ENCODE measurements at places on chromosomes 16 and 17. TPM values are rescaled to one million over a fixed set of nuclear protein-coding genes. Genes with fewer than 3 reads are reported as not detected.

The PRSS22 gene
- total RNA-seq = not detected

DNA sequence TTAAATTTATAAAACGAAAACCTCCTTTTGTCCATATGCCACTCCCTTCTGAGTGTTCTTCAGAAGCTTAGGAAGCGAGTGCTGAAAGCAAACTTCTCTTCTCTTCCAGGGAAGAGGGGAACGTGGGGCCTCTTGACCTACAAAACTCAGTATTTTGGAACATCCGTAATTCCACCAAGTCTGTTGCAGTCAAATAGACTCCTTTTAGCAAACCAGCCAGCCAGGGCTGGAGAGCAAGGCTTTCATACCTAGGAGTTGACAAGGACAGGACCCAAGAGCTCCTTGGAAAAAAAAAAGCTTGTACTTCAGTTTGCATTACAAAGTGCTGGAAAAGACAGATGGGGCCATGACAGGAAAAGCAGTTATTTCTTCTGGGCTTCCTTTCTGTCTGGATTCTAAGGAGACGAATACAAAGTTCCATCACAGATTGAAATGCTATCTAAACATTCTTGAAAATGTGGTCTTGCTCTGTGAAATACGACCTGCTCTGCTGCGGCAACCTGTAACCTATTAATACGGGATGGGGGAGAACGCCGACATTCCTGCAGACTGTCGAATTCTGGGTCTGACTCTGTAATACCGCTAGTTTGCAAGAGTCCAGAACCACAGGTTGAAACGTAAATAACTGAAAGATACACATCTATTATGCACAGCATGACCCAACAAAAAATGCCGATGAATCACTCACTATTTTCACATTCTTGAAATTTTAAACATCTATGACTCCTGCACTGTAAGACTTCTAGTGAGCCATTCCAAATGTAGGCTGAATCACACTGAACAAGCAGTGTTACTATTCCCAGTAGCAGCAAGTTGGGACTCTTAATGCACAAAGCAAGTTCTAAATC lies 20.6 kb downstream of the VPS53 start:
- no peak overlapping the region for H3K27ac ChIP-seq
- H3K4me1 ChIP-seq = no peaks in the 10 kb centered on the region
- DNase-seq = no peak
- no peaks in the 10 kb centered on the region for H3K27me3 ChIP-seq
- peaks cover 15% of the 10 kb centered on the region for H3K36me3 ChIP-seq

The ANKRD13B gene
- 20.8 TPM for total RNA-seq

GRCh38 chr17:27491713-27492190 lies 35.5 kb downstream of the KSR1 start:
- peak overlapping the region; percentile 14 for H3K27ac ChIP-seq
- H3K36me3 ChIP-seq = peaks cover 27% of the 10 kb centered on the region
- DNase-seq = peak; percentile 19
- H3K27me3 ChIP-seq = no peaks in the 10 kb centered on the region

- no peaks in the 10 kb centered on the region for H3K27me3 ChIP-seq
- H3K36me3 ChIP-seq = peaks cover 8% of the 10 kb centered on the region
- DNase-seq = no peak
- no peak overlapping the region for H3K27ac ChIP-seq
- H3K4me1 ChIP-seq = peaks cover 13% of the 10 kb centered on the region
These were observed 30.1 kb downstream of the GNPTG start for GRCh38 chr16:1381612-1382406.

The CD300H gene
- total RNA-seq = not detected

DNA sequence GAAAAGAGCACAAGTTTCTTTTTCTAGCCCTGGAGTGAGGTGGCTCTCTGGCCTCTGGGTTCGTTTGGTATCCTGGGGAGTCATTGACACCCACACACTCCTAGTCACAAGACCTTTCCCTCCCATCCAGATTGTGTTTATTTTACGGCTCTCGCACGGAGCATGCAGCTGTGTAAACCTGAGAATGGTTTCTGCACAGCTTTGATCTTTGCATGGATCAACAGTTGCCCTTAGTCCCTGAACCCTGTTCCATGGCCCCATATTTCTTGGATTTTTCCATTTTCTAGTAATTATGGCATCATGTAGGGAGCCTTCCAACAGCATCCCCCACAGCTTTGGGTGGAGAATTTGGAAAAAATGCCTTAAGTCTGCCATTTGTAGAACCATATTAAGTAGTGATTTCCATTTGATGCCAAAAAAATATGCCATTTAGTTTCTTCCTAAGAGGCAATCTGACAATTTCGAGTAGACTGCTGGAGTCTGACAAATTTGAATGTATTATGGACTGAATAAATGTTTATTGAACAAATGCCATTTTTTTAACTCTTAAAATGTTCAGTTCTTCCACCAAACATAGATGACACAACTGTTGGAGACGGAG lies 197.7 kb downstream of the WWOX start:
- H3K4me3 ChIP-seq = no peak overlapping the region
- H3K27me3 ChIP-seq = no peaks in the 10 kb centered on the region
- DNase-seq = no peak
- no peaks in the 10 kb centered on the region for H3K4me1 ChIP-seq
- H3K27ac ChIP-seq = no peak overlapping the region

GRCh38 chr16:1262846-1263221 lies 7.0 kb downstream of the TPSD1 start:
- H3K4me3 ChIP-seq = no peak overlapping the region
- peaks cover 3% of the 10 kb centered on the region for H3K4me1 ChIP-seq
- H3K27me3 ChIP-seq = peaks cover 29% of the 10 kb centered on the region
